ENCODE measurements at places on chromosomes 12 and 14.

- DNase-seq: peak; percentile 23
Measured at GRCh38 chr14:60079723-60080122, 12.0 kb upstream of the PCNX4 start.

- DNase-seq: no peak
Measured at GRCh38 chr12:62128175-62128975, 131.8 kb upstream of the USP15 start.

- DNase-seq: no peak
Measured at GRCh38 chr14:97724265-97724731, 927.1 kb downstream of the VRK1 start.

DNA sequence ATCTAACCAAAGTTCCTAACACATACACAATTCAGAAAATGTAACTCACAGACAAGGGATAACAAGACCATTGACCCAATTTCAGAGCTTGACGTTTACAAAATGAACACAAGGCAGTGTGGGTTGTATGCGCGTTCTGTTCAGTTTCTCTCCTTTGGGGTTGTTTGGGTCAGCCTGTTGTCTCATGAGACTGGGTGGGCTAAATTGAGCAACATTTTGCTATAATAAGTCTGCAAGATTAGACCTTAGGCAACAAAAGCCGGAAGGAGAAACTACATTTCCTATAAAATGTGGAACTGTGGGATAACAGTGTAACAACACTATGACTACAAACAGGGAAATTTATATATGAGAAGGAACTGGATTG is 18.8 kb upstream of the LTA4H start:
- DNase-seq: no peak

DNA sequence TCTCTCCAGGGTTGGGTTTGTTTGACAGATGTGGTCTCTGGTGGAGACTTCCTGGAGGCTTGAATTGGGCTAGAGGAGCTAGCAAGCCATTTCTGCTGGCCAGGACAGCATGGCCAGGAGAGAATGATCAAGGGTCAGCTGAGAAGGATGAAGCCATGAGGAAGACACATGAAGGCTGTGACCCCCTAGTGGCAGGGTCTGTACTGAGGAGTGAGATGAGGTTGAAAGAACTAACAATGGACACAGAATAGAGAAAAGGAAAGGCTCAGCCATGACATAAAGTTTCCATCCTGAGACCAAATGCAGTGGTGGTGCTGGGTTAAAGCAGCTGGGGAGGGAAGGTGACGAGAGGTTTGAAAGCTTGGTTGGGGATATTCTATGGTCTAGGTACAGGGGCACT is 89.9 kb downstream of the NT5DC3 start:
- no peak for DNase-seq

- no peak for DNase-seq
Measured at GRCh38 chr12:113896194-113896593, 69.9 kb downstream of the RBM19 start.

DNA sequence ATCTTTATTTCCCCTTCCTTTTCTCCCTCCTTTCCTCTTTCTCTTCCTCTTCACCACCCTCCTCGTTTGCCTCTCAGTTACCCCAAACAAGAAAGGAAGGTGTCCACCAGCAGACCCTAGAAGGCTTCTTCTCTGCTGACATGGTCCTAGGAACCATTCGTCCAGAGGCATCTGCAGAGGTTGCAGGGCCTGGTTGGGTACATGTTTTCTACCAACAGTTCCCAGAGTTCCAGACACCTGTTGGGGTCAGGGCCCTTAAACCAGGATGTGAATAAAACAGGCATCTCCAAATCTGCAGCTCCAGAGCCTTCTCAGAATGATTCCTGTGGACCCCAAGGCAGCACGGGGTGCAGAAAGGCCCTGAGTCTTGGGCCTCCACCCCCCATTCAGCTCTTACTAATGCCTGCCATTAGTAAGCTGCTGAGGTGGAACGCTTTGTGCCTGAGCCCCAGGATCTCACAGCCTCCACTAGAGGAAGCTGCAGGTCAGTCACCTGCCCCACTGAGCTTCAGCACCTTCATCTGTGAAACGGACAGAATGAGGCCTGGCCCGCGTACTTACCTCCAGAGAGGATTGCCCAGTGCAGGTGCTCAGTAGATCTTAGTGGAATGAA is 130.4 kb downstream of the DICER1 start:
- DNase-seq: no peak

- DNase-seq: no peak
Measured at GRCh38 chr12:3761116-3761735, 8.3 kb upstream of the CRACR2A start.

GRCh38 chr14:24143511-24143910 is 2.1 kb upstream of the EMC9 start:
- DNase-seq: no peak

- no peak for DNase-seq
Measured at GRCh38 chr12:17301544-17301943, 695.6 kb upstream of the LMO3 start.

DNA sequence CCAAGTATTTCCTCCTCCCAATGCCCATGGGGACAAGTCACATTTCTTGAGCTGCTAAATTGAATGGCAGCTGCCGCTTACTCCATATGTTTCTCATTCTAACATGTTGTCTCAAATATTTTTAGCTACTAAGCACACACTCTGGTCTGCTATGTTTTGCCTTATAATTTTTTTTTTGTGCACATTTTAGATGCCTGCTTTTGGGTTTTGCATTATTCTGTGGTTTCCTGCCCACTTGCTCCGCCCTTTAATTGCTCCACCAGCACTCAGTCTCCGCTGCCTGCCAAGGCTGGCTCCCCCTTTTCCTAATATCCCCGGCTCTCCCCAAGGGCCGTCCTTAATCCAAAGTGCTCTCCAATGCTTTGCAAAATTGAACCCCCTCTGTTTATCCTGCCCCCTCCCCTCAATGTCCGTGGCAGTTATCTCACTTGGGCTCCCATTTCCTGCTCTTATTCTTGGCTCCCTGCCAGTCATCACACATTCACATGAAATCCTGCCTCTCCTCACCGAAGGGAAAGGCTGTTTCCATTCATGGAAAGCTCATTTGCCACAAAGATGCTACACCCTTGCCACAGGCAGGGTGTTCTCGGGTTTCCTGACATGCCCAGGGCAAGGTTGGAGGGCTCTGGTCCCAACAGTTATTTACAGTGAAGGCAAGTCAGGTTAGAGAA is 79.4 kb downstream of the C12orf75 start:
- no peak for DNase-seq

- no peak for DNase-seq
Measured at GRCh38 chr14:81385886-81386285, 14.2 kb downstream of the STON2 start.

DNA sequence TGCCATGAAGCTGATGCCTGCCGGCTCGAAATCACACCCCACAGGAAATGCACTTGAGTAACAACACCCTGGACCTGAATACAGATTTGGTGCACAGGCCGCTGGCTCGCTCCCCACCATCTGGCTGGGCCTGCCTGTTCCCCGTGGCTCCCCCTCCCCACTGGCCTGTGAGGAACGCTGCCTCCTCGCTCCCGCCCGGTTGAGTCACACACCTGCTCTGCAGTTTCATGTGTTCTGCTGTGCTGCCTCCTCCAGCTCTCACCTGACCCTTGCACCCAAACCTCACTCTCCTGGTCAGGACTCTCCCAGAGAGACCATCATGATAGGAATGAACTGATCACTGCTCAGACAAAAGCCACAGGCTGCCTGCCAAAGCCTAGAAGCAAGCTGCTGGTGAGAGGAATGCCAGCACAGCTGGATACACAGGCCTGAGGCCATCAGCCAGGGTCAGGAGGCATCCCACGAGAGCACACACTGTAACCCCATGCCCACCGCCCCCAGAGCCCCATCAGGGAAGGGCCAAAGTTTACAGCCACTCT is 3.8 kb upstream of the SIVA1 start:
- no peak for DNase-seq

GRCh38 chr14:92702441-92702918 is 45.9 kb downstream of the LGMN start:
- DNase-seq: peak; percentile 33

DNA sequence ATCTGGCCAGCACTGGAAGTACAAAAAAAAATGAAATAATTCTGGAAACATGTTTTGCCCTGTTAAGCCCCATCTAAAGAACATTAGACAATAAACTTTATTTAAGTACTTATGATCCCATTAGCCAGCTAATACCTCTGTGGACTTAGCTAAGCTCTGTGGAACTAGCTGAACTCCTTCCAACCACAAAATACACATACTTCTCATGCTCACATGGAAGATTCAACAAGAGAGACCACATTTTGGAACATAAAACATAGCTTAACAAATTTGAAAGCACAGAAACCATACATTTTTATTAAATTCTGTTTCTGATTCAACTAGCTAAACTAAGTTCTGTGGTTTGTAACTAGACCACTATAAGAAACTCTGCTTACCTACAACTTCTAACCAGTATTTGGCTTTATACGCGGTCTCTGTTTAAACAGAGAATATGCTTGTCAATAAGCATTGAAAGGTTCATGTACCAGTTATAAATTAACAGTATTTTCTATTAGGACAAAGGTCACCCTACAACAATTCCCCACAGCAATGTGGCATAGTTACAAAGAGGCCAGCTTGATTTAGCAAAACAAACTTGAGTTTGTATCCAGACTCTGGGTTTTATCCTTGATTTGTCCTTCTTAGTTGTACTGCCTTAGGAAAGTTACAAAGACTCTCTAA is 300.1 kb downstream of the C12orf50 start:
- DNase-seq: no peak

DNA sequence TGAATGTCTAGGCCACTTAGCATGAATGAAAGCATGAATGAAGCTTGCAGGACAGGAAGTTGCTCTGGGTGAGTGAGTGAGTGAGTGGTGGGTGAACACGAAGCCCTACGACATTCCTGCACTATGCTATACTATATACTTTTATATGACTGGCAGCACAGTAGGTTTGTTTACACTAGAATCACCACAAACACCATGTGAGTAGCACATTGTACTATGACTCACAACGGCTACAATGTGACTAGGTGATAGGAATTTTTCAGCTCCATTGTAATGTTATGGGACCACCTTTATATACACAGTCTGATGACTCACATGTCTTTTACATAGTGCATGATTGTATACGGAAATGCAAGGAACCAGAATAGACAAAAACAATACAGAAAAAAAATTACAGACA is 1480.2 kb downstream of the AACS start:
- DNase-seq: no peak

DNA sequence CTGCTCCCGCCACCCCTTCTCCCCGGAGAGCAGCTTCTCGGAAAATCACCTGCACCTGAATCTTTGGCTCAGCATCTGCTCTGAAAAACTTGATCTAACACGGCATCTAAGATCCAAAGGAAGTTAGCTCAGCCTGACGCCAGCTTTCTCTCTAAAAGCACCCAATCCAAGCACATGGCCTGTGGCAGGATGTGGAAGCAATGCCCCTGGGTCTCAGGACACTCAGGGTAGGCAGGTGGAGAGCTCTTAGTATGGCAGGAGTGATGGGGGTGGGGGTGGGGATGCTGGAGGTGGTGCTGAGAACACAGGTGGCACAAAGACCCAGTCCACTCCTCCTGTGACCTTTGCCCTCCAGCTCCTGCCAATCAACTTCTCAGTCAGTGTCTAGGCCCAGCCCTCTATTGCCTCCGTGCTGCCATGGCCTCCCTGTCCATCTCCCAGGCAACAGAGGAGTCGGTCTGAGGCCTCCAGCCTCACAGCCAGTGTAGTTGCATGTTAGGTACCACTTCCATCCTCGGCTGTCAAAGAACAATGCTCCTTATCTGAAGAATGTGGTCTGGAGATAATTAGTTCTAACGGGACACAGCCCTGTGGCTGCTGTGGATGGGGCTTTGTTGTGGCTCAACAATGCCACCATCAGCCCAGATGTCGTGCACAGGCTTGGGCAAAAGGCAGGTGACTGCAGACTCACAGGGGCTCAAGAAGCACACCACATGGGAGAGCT is 180.0 kb upstream of the C14orf180 start:
- no peak for DNase-seq

DNA sequence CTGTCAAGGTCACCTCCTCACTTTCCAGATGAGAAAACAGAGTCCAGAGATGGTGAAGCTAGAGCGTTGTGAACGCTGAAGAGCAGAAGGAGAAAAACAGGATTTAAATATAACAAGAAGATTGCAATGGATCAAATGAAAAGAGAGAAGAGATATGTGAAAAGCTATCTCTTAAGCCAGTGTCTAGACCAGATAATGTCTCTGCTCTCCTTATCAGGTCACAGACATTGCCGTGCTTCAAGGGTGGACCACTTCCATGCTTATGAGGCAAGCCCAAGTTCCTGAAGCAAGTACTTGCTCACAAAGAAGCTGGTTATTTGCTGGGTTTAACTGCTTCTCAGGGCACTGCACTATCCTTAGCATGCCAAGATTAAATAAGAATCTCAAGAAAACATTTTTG is 31.6 kb upstream of the FRS2 start:
- DNase-seq: no peak

DNA sequence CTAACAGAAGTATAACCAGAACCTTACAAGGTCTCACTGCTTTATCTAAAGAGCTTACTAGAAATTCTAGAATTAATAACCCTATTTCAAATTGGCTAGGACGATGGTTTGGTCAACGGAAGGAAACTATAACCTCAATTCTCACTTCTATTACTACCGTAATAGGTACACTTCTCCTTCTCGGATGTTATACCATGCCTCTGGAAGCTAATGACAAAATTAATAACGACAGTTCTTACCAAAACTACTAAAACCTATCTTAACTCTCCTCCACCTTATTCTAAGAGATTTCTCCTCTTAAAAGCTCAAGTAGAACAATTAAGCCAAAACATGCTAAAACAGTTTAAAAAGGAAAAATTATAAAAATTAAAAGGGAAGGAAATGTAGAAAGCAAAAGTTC is 23.7 kb upstream of the UBC start:
- DNase-seq: no peak

DNA sequence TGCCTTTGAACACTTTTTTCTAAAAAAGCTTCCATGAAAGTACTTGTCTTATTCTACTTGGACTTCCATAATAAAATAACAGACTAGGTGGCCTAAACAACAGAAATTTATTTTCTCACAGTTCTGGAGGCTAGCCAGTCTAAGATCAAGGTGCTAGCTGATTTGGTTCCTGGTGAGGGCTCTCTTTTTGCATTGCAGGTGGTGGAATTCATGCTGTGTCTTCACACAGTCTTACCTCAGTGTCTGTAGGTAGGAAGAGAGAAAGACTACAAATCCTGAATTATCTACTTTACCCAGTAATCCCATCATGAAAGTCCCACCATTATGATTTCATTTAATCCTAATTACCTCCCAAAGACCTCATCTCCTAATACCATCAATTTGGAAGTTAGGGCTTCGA is 356.0 kb downstream of the NAV3 start:
- no peak for DNase-seq

DNA sequence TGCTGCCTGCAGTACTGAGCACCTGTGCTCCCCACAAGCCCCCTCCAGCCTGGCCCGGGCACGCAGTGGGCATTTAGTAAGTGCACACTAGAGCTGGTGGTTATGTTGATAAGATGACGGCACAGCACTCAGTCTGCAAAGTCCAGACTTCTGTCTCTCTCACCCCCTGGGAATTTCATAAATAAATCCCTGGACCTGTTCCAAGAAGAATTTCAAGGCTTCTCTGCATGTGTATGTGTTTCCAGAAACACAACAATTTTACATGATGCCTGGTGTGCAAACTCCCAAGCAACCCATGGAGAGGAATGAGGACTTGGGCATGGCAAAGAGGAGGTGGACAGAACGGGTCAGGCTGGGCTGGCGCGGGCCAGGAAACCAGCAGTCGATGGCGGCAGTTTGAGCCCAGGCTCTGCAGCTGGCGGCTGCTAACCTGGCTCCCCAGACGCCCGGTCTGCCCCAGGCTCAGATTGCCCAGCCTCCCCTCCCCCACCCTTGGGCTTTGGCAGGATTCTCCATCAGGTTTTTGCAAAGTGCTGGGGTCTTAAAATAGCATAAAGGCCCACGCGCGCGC is 10.4 kb upstream of the ACVR1B start:
- DNase-seq: no peak

- no peak for DNase-seq
Measured at GRCh38 chr14:95268350-95268749, 51.4 kb downstream of the CLMN start.
